ENCODE measurements at places on chromosomes 11 and 22. TPM values are rescaled to one million over a fixed set of nuclear protein-coding genes. Genes with fewer than 3 reads are reported as not detected.

The DENND6B gene
- total RNA-seq = 1.1 TPM

The PTPN5 gene
- total RNA-seq = not detected

The NAV2 gene
- total RNA-seq = 29.4 TPM

The DDTL gene
- 2.1 TPM for total RNA-seq

The SLC22A25 gene
- not detected for total RNA-seq
